ENCODE measurements at places on chromosomes 4 and X.

DNA sequence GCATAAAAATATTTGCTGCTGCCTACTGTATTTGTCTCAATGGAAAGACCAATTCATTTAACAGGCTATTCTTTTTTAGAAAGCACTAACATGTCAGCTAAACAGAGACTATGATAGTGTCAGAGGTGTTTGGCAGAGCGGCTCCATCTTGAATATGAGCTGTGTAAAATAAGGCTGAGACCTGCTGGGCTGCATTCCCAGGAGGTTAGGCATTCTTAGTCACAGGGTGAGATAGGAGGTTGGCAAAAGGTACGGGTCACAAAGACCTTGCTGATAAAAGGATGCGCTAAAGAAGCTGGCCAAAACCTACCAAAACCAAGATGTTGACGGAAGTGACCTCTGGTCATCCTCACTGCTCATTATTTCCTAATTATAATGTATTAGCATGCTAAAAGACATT is 41.8 kb downstream of the NPY5R start:
- no peak for DNase-seq

DNA sequence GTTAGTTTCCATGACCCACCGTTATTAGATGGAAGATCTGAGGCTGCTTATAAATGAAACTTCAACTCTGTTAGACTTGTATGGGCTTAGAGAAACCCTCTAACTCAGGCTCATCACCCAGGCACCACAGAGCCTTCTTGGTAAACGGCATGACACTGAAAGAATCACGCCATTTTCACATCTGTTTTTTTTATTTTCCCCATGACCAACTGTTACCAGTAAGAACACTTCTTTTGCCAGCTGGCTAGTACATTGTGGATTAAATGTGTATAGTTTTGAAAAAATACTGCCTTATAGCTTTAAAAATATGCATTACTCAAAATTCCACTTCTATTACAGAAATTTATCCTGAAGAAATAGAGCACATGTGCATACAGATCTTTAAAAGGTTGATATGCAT is 48.0 kb upstream of the APELA start:
- DNase-seq = no peak

- no peak for DNase-seq
These were observed 224.9 kb upstream of the FAT1 start for GRCh38 chr4:186948361-186949242.

DNA sequence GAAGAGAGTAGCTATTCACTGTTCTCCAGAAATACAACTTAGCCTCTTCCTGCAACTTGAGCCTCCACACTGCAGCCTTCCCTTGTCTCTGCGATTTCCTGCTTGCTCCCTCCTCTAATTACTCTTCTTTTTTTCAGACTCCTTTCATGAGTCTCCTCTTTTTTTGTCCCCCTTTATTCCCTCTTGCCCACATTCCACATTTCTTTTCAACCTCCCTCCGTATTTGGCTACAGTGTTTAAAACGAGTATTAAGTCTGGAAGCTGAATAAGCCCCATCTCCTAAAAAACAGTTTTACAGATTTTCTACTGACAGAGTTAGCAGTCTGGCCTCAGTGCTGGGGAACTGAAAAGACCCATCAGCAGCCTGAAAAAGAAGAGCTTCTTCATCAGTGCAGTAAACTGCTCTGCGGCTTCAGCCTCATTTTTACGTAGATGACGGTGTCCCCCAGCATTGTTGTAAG is 141.5 kb downstream of the TENM3 start:
- no peak for DNase-seq

GRCh38 chr4:125283707-125284279 is 31.0 kb upstream of the FAT4 start:
- no peak for DNase-seq

DNA sequence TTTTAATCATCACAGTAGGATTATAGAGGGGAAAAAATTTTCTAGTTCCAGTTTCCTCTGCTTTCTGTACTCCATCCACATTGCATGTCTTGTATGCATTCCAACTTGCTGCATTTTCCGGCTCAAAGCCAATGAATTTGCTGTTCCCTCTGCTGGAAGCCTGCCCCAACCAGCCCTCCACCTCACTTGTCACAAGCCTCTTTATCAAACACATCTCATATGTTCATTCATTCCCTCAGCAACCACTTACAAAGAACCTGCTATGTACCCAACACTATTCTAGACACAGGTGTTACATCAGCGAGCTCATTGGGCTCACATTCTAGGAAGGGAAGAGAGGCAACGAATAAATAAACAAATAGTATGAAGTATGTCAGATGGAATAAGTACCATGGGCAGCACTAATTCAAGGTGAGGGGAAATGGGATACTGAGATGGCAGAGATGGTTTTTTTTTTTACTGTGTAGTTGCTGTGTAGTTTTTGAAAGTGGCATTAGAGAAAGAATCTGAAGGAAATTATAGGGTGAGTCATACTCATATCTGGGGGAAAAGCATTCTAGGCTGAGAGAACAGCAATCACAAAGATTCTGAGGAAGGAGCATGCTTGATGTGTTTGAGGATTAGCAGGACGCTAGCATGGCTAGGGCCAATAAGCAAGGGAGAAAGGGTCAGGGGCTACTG is 332.5 kb downstream of the PDGFC start:
- DNase-seq = no peak

GRCh38 chrX:77298790-77299189 is 148.4 kb upstream of the FGF16 start:
- DNase-seq = no peak

- no peak for DNase-seq
These were observed 5.6 kb upstream of the PCDH7 start for GRCh38 chr4:30714408-30715031.

GRCh38 chr4:184851200-184851541 is 25.4 kb upstream of the ACSL1 start:
- DNase-seq = no peak

DNA sequence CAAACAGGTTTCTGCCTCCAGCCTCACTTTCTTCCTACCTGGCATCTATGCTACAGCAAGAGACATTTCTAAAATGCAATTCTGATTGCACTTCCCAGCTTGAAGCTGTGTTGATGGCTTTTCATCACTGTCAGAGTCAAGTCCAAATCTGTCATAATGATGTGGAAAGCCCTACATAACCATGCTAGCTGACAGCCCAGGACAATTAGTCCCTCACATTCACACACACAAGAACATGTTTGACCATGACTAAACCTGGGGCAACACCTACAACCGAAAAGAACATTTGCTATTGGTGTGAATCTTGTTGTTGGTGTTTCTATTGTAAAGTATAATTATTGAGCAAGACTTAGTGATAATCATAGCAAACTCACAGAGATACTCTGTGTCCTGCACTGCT is 58.2 kb downstream of the PPM1K start:
- DNase-seq = no peak

DNA sequence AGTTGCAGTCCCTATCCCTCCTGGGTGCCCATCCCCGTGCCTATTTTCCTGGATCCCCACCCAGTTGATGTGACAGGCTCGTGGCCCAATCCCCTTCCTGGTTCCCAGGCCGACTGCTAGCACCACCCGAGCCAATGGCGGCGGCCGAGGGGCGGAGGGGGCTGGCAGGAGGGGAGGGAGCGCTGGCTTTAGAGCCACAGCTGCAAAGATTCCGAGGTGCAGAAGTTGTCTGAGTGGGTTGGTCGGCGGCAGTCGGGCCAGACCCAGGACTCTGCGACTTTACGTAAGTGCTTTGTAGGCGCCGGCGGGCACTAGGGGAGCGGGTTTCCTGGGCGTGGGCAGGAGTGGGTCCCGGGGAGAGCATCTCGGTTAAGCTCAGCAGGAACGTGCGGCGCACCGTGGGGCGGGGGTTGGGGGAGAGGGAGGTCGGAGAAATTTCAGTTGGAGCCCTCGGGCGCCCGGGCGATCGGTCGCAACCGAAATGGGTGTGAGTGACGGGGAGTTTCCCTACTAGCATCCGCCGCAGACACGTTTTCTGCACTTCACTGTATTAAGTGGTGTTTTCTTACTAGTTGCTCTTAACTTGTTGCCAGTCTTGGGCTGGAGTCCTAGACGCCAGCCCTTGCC is at the start of gene PLS3:
Gene PLS3, plus strand, starts transcription at position 197 of the 627 bp plus-strand sequence. CDS start 49,077 bp downstream, outside the sequence.
- peak; percentile 4 for DNase-seq

GRCh38 chr4:183416879-183417755 is 27.3 kb upstream of the CDKN2AIP start:
- no peak for DNase-seq

GRCh38 chrX:55490121-55490520 is 473 bp upstream of the USP51 start:
- no peak for DNase-seq

DNA sequence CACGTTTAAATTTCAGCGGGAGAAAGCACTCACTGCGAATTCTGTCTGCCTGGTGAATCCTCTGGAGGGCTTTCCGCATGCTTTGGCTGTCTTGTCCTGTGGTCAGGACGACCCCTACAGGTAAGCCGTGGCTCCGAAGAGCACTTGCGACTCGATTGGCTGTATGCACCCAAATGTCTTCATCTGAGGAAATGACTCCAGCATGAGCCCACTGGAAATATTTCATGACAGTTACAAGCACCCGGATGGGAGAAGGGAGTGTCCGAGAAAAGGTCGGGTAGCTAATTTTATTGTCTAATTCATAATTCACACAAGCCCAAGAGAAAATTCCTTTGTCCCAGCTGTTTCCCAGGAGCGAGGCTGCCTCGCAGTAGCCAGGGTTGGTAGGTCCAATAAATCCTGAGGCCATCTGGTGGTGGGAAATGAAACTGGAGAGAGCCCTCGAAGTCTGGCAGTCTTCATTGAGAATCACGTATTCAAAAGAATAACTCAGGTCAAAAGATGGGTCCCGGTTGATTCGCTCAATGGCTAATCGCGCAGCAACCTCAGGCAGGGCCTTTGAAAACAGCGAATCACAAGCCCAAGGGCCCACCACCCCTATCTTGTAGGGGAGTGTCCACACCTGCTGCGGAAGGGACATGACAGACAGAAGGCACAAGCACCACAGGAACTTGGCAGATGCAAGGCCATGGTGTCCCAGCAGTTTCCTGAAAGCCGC is 6.6 kb downstream of the GUCY2F start:
- no peak for DNase-seq
